AG08396 (cell line): ENCODE measurements at places on chromosomes 7 and 10.

- no peak for DNase-seq
Measured at GRCh38 chr7:38198366-38198765, 20.3 kb downstream of the STARD3NL start.

GRCh38 chr7:51142741-51143385 lies 173.7 kb downstream of the COBL start:
- DNase-seq, result no peak

DNA sequence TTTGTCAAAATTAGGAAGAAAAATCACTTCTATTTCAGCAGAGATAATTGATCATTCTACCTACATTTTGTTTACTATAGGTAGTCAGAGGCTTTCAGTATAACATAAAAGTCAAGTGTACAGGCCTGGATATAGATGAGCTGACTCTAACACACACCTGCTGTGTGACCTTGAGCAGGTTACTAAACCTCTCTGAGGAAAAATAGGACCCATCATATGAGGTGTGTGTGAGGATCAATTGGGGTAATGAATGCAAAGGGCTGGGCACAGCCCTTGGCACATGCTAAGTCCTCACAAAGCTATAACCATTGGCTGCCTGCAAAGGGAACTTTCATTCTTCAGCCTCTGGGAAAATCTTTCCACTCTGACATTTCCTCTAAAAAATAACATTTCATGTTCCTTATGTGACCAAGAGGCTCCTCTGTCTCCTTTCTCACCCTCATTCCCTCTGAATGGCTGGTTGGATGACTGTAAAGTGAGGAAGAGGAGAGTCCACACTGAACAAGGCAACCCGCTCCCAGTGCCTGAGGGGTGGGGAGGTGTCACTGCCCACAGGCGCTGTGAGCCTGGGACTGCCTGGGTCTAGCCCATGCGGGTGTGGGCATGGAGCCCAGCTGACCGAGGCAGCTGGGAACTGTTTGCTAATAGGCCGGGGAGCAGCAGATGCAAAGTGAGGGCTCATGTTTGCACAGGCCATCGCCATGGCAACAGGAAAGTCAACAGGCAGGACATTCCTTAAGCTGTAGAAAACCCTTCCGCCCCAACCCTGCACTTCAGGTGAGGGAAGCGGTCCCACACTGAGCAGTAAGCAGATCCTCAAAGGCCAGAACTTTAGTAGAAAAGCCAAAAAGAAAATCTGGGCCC lies 36.8 kb downstream of the MYOF start:
- DNase-seq, result peak; percentile 88

GRCh38 chr10:12050528-12050927 lies 7.9 kb upstream of the UPF2 start:
- DNase-seq, result no peak

GRCh38 chr7:99868246-99868645 lies 8.6 kb downstream of the OR2AE1 start:
- DNase-seq, result no peak

DNA sequence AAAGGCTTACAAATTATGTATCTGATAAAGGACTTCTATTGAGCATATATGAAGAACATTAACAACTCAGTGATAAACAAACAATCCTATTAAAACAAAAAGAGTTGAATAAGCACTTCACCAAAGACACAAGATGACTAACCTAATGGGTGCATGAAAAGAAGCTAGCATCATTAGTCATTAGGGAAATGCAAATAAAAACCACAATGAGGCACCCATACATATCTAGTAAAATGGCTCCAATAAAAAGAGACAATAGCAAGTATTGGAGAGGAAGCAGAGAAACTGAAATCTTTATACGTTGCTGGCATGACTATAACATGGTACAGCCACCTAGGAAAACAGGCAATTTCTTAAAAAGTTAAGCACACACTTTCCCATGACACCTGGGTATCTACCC lies 77.6 kb upstream of the ZMIZ1 start:
- no peak for DNase-seq

DNA sequence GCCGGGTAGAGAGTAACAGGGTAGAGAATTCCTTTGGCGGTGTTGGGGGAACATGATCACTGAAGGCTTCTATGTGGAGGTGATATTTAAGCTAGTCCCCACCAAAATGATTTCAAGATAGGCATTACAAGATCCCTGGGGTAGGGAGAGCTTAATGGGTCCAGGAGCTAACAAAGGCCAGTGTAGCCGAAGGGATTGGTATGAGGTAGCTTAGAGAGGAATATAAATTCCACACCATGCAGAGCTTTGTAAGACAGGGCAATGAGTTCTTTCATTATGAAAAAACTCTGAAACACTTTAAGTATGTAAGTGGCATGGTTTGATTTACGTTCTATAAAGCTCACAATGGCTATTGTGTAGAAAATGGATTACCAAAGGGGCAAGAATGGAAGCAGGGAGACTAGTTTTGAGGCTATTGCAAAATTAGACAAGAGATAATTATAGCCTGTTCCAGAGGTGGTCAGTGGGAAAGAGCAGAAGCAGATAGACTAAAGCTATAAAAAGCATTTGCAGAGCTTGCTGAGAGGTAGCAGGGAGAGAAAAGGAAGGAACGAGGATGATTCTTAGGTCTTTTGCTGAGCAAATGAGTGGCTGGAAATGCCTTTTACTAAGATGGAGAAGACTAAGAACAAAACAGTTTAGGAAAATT lies 119.7 kb upstream of the SLC25A13 start:
- DNase-seq, result no peak

GRCh38 chr7:155624412-155624811 lies 20.0 kb upstream of the RBM33 start:
- no peak for DNase-seq

GRCh38 chr10:124117833-124118232 lies 24.4 kb upstream of the CHST15 start:
- DNase-seq, result no peak

- DNase-seq, result no peak
Measured at GRCh38 chr10:106947643-106948042, 216.9 kb downstream of the SORCS1 start.

DNA sequence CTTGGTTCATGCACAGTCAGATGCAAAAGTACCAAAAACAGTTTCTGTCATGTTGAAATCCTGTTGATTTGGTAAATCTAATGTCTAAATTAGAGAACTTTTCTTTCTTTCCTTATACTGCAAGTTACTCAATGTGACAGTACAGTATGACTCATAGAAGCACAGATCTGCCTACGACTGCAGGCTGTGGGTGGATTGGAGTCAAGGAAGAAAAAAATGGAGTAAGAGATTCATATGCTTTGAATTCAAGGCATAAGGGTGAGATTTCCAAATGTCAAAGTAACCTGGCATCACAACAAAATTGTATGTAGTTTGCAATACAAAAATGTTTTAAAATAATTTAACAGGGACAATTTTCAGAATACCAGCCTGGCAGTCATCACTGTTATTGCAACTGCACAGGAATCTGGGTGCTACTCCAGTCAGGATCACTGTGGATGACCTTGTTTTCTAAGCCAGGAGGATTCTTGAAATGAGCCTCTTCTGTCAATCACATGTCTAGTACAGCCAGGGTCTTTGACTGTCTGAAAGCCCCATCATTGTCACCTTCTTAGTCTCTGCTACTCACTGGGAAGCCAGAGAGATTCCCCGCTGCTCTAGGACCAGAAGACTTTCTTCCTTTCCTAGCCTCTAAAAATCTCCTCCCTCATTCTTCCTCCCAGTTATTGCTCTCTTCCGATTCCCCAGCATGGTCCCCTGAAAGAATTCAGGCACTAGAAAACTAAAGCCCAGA lies 83.6 kb downstream of the CD36 start:
- DNase-seq, result peak; percentile 49

DNA sequence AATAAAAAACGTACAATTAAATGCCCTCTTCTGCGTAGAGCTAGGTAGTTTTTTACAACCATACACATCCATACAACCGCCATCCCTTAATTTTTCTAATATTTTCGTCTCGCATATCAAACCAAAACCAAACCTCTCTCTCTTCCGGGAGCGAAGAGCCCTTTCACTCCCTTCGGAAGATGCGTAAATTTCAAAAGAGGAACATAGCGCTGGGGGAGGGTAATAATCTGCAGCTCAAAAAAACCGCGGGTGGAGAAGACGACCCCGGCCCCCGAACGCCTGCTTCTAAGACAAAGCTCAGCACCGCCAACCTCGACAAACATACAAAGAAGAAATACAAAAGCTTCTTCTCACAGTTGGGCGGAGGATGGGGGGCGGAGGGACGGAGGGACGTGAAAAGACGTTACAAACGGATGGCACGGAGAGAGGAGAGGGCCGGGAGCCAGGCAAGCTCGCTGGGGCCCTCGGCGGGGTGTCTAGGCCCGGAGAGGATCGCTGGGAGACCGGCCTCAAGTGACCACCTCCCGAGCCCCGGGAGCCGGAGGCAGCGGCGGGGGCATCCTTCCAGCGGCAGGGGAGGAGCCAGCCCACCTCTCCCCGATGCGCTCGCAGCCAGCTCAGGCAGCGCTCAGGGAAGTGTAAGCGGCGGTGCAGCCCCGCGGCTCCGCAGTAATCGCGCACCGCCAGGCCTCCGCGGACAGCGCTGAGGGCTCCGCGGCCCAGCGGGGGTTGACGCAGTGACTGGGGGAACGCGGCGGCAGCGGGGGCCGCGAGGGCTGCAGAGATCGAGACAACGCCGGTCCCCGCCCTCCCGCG lies 851 bp downstream of the MKRN1 start:
- peak; percentile 62 for DNase-seq

DNA sequence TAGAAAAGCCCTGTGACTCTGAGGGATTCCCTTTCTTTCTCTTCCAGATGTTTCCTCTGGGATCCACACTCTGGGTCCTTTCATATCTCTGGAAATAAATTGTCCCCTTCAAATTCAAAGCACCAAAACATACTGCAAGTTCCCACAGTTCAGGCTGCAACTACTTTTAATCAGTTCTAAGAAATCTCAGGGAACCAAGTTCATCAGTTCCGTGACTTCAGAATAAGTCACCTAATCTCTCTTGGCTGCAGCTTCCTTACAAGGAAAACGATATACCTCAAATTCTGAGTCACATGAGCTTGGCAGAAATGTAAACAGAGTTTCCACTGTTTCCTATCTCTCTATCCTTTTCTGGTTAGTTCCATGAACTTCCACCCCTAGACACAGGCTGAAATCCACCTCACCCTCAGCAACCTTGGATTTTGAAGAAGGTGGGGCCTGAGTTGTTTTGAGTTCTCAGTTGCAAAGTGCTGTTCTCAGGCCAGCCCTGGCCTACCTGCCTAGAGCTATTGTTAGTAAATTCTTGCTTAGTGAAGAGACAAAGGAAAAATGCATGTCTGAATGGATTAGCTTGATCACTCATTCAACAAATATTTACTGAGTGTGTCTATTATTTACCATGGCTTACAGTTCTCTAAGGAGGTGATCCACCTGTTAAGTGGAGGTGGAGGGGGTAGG lies 59.3 kb upstream of the IL6 start:
- DNase-seq, result peak; percentile 46

DNA sequence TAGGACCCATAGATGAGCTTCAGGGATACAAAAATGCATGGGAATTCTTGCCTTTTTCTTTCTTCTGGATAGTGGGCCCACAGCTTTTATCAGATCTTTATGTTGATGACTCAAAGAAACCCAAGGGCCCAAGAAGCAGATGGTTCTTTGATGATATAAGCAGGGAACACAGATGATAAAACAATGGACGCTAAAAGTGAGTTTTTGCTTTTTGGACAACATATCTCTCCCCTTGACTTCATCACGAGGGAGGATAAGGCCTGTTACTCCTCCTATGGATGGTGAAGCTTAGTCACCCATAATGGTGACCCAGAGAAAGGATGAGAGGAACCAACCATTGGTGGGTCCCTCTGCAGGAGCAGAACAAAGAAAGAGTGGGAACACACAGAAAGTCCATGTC lies 6.5 kb upstream of the OGA start:
- no peak for DNase-seq

GRCh38 chr10:26112532-26112931 lies 104.0 kb upstream of the GAD2 start:
- no peak for DNase-seq

DNA sequence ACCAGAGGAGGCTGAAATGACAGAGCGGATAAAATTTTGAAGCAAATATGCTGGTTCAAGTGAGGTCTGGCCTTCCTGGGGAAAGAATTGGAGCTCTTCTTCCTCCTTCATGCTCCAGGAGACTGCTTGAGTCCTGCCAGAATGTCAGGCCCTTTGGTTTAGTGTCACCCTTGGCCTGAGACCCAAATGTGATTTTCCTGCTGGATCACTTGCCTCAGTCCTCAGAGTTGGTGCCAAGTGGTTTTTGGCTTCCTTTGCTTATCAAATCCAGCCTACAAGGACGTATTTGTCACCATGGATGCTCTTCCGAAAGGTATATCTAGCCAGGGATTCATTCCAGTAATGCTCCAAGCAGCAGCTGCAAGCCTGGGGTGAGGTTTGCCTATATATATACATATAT lies 118.4 kb downstream of the PLPP4 start:
- no peak for DNase-seq
